ENCODE measurements at places on chromosomes 11 and 22. TPM values are rescaled to one million over a fixed set of nuclear protein-coding genes. Genes with fewer than 3 reads are reported as not detected.

GRCh38 chr11:91860661-91861060 lies 364.0 kb upstream of the FAT3 start:
- DNase-seq: peak; percentile 92

DNA sequence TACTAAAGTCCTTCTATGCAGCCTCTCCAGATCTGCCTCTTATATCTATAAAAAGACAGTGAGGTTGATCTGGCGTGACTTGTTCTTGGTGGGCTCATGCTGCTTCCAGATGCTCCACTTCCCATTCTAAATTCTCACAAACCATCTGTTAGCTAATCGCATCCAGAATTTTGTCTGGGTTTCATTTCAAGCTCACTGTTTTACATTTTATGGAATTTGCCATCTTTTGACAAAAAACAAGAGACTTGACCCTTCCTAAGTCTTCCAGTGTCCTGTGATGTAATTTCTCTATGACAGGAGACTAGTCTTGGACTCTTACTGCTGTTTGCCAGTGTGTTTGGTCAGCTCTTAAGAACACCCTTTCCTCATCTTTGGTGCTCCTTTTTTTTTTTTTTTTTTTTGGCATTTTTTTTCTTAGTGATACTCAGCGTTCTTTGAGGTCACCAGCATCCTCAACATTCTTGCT lies 23.0 kb downstream of the CRKL start:
- no peak for DNase-seq

Gene C11orf42
- total RNA-seq: not detected

- DNase-seq: no peak
Observed at GRCh38 chr22:36292823-36293530, 40.0 kb downstream of the APOL1 start.

Gene CRYBA4
- not detected for total RNA-seq

Gene TRIM49C
- total RNA-seq: not detected

DNA sequence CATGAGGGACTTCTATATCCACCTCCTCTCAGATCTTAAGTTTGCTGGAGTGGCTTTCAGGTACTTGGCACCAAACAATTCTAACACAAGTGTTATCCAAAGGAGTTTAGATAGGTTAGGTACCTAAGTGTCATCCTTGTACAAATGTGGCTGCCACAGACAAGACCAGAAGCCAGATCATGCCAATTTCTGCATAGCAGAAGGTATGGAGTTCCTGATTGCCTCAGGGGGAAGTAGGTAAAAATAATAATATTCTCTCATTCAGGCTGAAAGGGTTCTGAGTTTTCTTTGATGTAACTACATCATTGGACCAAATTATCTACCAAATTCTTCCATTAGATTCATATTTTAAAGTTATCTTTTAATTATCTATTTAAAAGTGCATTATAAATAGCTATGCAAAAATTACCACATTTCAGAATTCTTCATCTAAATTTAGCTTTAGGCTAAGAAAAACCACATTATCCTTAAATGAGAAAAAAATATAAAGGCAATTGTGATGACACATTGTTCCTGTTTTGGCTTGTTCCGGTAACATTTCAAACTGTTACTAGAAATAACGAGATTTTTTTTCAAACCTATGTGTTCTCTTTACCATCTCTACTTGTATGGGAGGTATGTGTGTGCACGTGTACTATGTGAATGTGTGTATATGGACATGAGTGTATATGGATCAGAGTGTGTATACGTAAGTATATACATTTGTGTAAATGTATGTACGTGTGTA lies 66.2 kb upstream of the POU2AF2 start:
- DNase-seq: no peak

Measured in M059J (cell line).